ENCODE measurements at places on chromosomes 3 and 15. TPM values are rescaled to one million over a fixed set of nuclear protein-coding genes. Genes with fewer than 3 reads are reported as not detected.

SENP2 gene
- total RNA-seq: 23.5 TPM

ROBO2 gene
- 0.90 TPM for total RNA-seq

SH3BP5 gene
- 17.7 TPM for total RNA-seq

LRRC2 gene
- total RNA-seq: 5.6 TPM

RBMS3 gene
- total RNA-seq: 7.6 TPM

CCR9 gene
- total RNA-seq: 0.09 TPM

PPP1R14D gene
- total RNA-seq: not detected

CCRL2 gene
- 0.76 TPM for total RNA-seq

DNA sequence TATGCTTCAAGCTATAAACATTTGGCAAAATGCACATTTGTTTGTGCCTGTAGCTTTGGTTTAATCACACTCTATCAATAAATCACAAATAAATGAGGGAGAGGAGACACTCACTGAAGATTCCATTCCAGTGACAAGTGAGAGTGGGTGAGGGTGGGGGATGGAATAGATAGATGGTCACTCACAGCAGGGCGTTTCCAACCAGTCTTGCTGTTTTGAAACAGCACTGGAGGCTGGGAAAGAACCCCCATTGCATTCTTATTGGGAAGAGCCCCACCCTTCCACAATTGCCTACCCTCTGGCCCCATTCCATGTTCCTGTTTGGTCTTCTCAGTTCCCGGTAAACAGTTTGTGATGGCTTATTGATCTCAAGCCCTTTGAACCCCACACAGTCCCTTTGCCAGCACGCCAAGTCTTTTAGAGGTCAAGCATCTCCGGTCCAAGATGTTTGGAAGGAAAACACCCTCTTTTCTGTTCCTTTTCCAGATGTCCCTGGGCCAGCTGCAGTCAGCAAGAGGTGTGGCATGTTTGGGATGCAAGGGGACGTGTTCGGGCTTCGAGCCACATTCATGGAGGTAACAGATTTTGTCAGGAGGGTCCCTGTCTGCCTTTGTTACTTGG lies 30.7 kb downstream of the LMCD1 start:
- H3K27ac ChIP-seq: no peak overlapping the region
- peak; percentile 38 for DNase-seq
- peaks cover 42% of the 10 kb centered on the region for H3K4me1 ChIP-seq
- no peak overlapping the region for H3K4me3 ChIP-seq

GRCh38 chr3:189841473-189842205 lies 210.4 kb downstream of the TP63 start:
- H3K27ac ChIP-seq: no peak overlapping the region
- no peaks in the 10 kb centered on the region for H3K4me1 ChIP-seq
- no peaks in the 10 kb centered on the region for H3K36me3 ChIP-seq

GRCh38 chr3:31550452-31551251 lies 17.9 kb downstream of the STT3B start:
- no peak overlapping the region for H3K27ac ChIP-seq
- DNase-seq: no peak
- no peaks in the 10 kb centered on the region for H3K27me3 ChIP-seq
- no peak overlapping the region for H3K4me3 ChIP-seq
- H3K4me1 ChIP-seq: peaks cover 10% of the 10 kb centered on the region
- H3K36me3 ChIP-seq: no peaks in the 10 kb centered on the region

GRCh38 chr3:141102372-141102771 lies 51.2 kb downstream of the SPSB4 start:
- H3K4me3 ChIP-seq: no peak overlapping the region
- H3K27ac ChIP-seq: no peak overlapping the region
- H3K36me3 ChIP-seq: no peaks in the 10 kb centered on the region
- DNase-seq: no peak
- H3K27me3 ChIP-seq: no peaks in the 10 kb centered on the region

- no peaks in the 10 kb centered on the region for H3K36me3 ChIP-seq
- H3K4me3 ChIP-seq: no peak overlapping the region
- H3K27me3 ChIP-seq: no peaks in the 10 kb centered on the region
- DNase-seq: no peak
Observed at GRCh38 chr15:96966554-96966953, 636.1 kb downstream of the NR2F2 start.

DNA sequence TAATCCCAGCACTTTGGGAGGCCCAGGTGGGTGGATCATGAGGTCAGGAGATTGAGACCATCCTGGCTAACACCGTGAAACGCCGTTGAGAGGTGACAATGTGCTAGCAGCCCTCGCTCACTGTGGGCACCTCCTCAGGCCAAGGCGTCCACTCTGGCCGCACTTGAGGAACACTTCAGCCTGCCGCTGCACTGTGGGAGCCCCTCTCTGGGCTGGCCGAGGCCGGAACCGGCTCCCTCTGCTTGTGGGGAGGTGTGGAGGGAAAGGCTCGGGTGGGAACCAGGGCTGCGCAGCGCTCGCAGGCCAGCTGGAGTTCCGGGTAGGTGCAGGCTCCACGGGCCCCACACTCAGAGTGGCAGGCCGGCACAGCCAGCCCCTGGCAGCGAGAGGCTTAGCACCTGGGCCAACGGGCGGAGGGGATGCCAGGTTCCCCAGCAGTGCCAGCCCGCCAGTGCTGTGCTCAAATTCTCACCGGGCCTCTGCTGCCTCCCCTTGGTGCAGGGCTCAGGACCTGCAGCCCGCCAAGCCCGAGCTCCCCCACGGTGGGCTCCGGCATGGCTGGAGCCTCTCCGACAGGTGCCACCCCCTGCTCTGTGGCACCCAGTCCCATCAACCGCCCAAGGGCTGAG lies 253.6 kb downstream of the CNTN4 start:
- H3K36me3 ChIP-seq: no peaks in the 10 kb centered on the region
- no peaks in the 10 kb centered on the region for H3K4me1 ChIP-seq
- no peaks in the 10 kb centered on the region for H3K27me3 ChIP-seq
- DNase-seq: no peak
- H3K4me3 ChIP-seq: no peak overlapping the region

DNA sequence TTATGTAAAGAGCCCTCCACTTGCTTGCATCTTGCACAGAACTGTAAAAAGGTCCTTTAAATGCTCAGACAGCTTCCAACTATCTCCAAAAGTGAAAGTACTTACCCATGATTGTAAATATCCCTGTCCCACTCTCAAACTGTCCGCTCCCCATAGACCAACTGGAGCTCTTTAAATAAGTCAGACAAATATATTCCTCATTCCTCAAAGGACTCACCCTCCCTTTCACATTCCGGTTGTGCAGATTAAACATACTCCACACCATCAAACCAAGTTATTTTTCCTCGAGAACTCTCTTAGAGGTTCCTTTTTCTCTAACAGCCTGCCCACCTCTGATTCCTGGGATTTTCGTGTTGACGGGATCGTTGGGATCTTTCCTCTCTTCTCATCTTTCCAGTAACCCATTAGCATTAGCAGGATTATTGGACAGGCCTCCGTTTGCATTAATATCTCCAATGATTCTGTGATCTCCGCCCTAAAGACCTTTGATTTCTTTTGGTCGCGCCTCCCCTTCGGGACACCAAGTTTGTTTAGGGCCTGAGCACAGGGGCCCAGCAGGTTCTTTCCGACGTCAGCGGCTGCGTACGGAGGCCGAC lies 763 bp downstream of the GOLGB1 start:
- no peaks in the 10 kb centered on the region for H3K36me3 ChIP-seq
- DNase-seq: peak; percentile 76
- peak overlapping the region; percentile 96 for H3K27ac ChIP-seq
- H3K4me1 ChIP-seq: no peaks in the 10 kb centered on the region
- no peaks in the 10 kb centered on the region for H3K27me3 ChIP-seq
- peak overlapping the region; percentile 82 for H3K4me3 ChIP-seq

DNA sequence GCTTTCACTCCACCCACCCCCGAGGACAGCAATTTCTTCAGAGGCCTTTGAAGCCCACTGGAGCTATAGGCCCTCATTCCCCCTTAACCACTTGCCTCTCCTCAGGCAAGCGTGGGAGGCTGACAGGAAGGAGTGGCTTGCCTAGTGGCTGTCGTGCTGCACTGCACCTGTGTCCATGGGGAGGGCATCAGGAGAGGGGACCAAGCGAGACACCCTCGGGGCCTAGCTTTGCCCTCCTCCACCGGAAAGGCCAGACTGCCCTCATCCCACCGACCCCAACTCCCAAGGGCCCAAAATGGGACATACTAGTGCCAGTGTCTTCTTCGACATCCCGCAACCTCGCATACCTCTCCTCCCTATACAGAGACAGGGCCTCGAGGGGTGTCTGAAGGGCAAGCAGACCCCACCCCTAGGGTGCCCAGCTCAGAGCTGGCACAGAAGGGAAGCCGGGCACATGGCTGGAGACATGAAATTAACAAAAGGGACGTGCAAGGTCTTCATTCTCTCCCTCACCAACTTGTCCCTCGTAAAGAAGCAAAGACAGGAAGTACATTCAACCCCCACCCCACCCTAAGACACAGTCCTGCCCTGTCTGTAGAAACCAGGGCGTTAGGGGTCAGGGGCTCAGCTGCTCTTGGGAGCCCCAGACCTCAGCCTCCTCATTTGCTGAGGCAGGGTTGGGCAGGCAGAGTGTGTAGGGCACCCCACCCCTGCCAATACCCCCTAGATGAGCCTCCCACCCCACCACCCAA lies 24.3 kb downstream of the VIPR1 start:
- no peak for DNase-seq
- H3K27ac ChIP-seq: no peak overlapping the region

- peak; percentile 30 for DNase-seq
- H3K27ac ChIP-seq: no peak overlapping the region
- no peaks in the 10 kb centered on the region for H3K36me3 ChIP-seq
- H3K27me3 ChIP-seq: no peaks in the 10 kb centered on the region
- H3K4me3 ChIP-seq: no peak overlapping the region
- no peaks in the 10 kb centered on the region for H3K4me1 ChIP-seq
Observed at GRCh38 chr15:31474059-31474868, 147.6 kb downstream of the KLF13 start.

DNA sequence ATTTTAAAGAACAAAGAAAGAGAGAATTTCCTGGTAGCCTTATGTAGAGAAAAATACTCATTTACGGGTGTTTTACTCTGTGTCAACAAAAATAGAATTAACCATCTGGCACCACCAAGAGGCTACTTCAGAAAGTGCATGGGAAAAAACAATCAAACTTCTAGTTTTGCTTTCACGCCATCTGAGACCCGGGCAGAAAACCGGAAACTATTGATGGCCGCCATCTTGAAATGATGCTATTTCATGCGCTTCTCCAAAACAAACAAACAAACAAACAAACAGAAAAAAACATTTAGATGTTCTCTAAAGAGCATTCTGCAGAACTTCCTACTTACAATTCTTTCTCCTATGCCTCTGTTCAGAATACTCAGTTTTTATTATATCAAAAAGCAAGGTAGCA lies 49.4 kb upstream of the SYNPR start:
- no peaks in the 10 kb centered on the region for H3K27me3 ChIP-seq
- no peak for DNase-seq
- H3K4me3 ChIP-seq: no peak overlapping the region
- no peak overlapping the region for H3K27ac ChIP-seq

DNA sequence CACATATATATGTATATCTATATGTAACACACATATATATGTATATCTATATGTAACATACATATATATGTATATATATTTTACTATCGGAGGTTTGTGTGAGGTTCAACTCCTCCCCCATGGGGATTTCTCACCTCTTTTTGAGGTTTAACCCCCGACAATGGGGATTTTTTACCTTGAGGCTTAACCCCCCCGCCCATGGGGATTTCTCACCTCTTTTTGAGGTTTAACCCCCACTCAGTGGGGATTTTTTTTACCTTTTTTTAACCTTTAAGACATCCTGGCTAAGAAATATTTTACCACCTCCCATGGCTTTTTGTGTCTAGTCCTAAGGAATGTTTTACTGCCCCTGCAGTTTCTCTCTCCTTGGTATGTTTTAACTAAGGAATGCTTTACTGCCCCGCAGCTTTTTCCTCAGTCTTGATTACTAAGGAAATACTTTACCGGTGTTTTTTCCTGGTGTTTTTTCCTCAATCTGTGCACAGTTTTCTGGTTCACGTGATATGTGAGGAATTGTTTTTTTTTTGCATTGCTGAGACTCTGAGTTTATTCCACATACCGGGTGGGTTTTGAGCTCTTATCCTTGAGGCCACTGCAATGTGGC lies 185.2 kb downstream of the KLF13 start:
- no peak for DNase-seq
- H3K27ac ChIP-seq: no peak overlapping the region
- no peaks in the 10 kb centered on the region for H3K4me1 ChIP-seq

DNA sequence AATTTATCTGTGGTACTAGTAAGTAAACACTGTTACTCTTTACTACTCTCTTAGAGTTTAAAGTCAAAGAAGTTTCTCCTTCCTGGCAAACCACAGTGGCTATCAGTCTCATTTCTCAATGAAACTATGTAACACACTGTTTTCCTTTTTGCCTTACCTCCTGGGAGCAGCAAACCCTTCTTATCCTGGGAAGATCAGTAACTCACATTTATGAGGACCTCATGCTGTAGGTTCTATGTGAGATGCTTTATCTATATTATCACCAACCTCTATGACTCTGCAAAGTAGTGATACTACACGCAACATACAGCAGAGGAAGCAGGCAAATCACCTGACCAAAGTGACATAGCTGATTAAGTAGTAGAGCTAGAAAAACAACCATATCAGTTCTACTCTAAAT lies 35.3 kb downstream of the PBRM1 start:
- no peaks in the 10 kb centered on the region for H3K4me1 ChIP-seq
- no peak for DNase-seq
- H3K27ac ChIP-seq: no peak overlapping the region
- peaks cover 53% of the 10 kb centered on the region for H3K36me3 ChIP-seq

GRCh38 chr15:28085489-28086174 lies 13.5 kb downstream of the OCA2 start:
- no peak for DNase-seq
- no peak overlapping the region for H3K4me3 ChIP-seq
- no peaks in the 10 kb centered on the region for H3K27me3 ChIP-seq
- no peaks in the 10 kb centered on the region for H3K36me3 ChIP-seq

DNA sequence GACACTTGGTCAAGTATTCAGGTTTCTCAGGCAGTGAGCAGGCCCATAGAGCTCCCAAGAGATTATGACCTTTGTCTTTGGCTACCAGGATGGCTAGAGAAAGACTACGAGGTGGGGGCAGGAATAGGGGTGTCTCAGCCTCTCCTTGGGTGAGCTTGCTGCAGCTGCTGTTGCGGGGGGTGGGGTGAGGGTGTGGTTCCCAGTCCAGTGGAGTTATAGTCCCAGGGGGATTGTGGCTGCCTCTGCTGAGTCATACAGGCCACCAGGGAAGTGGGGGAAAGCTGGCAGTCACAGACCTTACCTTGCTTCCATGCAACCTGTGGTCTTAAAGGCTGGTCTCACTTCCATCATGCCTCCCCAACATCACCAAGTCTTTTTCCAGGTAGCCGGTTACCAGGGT lies 31.7 kb downstream of the ATP2C1 start:
- H3K36me3 ChIP-seq: no peaks in the 10 kb centered on the region
- DNase-seq: no peak
- H3K4me3 ChIP-seq: no peak overlapping the region
- H3K4me1 ChIP-seq: no peaks in the 10 kb centered on the region
- no peak overlapping the region for H3K27ac ChIP-seq
- H3K27me3 ChIP-seq: no peaks in the 10 kb centered on the region

- H3K27ac ChIP-seq: peak overlapping the region; percentile 37
- H3K36me3 ChIP-seq: peaks cover 2% of the 10 kb centered on the region
- no peaks in the 10 kb centered on the region for H3K27me3 ChIP-seq
- no peak overlapping the region for H3K4me3 ChIP-seq
- no peaks in the 10 kb centered on the region for H3K4me1 ChIP-seq
Observed at GRCh38 chr3:37787153-37787867, 74.4 kb upstream of the CTDSPL start.

GRCh38 chr15:52808441-52808840 lies 18.3 kb upstream of the ONECUT1 start:
- peaks cover 4% of the 10 kb centered on the region for H3K4me1 ChIP-seq
- H3K4me3 ChIP-seq: no peak overlapping the region
- no peak for DNase-seq
- H3K27me3 ChIP-seq: no peaks in the 10 kb centered on the region

GRCh38 chr3:32570421-32571191 lies at the start of gene DYNC1LI1:
TSS of gene DYNC1LI1 (minus strand) at chr3:32570858. CDS start at chr3:32570770, 88 bp downstream.
- no peaks in the 10 kb centered on the region for H3K27me3 ChIP-seq
- peaks cover 14% of the 10 kb centered on the region for H3K4me1 ChIP-seq
- peak within 1 kb of the TSS; percentile 86 for H3K4me3 ChIP-seq

Measured in right lobe of liver (tissue), 6 donors.